ENCODE measurements at places on chromosomes 16 and 17.

DNA sequence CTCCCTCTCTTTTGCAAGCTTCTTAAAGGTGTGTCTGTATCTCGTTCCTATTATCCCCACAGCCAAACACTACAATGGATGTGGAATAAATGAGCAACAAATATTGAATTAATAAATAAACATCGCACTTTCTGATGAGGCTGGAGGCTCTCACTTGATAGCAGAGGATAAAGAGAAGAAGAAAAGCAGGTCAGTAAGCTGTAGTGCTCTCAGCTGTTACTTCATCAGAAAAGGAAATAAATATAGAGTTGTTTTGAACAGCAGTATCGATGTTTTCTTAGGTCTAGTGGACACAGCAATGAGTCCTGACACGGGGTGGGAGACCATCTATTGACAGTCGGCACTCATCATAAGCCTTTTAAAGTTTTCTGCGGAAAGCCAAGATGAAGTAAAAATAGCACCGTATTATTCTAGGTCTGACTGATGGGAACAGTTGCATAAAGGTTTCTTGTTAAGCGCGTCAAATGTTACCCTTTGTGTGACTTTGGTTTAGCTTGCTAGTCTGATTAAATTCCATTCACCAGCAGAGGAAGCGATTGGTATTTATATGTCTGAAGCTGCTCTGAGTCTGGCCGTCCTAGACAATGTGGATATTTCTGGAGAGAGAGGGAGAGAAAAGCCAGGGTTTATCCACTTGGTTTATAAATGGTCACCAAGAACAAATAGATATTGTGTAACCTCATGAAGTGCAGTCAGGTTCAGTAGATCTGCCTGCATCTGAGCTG is 646.1 kb downstream of the CDH11 start:
- no peak for DNase-seq
- H3K27ac ChIP-seq, result no peak overlapping the region
- H3K4me3 ChIP-seq, result no peak overlapping the region
- no peaks in the 10 kb centered on the region for H3K4me1 ChIP-seq

DNA sequence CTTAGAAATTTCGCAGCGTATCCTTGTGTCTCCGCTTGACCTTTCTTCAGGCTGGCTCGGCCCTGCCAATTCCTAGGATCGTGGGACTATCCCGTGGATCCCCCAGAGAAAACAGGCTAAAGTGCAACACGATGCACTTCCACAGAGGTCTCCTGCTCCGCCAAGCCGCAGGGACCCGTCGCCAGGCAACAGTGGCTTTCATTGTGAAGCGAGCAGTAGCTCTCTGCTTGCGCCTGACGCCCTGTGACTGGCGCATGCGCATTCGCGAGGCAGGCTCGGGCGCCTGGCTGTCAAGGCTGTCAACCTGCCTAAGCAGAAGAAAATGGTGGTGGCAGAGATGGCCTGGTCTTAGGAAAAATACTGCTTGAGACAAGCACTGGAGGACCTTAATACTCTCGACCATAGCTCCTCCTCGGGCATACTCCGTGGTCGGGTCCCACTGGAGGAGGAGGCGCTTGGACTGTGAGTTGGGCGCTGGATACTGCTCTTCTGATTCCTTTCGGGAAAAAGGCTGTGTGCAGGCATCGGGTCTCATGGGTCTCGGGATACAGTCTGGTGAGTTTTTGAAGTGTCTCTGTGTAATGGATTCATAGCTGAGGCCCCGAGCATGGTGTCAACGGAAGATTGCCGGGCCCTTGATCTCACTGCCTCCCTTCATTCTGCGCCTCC is 2336.1 kb downstream of the TP53TG3F start:
- no peaks in the 10 kb centered on the region for H3K4me1 ChIP-seq
- H3K36me3 ChIP-seq, result no peaks in the 10 kb centered on the region
- no peak for DNase-seq
- no peak overlapping the region for H3K4me3 ChIP-seq
- H3K27ac ChIP-seq, result no peak overlapping the region
- no peaks in the 10 kb centered on the region for H3K27me3 ChIP-seq

DNA sequence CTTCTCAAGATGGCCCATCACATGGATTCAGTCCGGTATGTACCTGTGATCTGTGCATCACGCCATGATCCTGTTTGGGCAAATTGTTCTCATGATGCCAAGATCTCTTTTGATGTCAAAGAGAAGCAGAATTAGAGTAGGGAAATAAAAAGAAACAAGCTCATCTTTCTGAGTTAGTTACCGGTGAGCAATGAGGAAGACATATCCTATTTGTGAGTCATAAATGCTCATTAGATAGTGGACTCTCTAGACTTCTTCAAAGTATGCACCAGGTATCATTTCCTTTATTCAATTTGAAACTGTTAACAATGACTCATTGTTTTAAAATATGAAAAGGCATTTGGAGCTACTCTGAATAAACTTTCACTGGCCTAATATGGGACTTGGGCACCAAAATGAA is 8.0 kb upstream of the KRTAP4-12 start:
- H3K27ac ChIP-seq, result no peak overlapping the region
- no peaks in the 10 kb centered on the region for H3K36me3 ChIP-seq
- DNase-seq, result no peak
- H3K4me1 ChIP-seq, result peaks cover 23% of the 10 kb centered on the region
- H3K27me3 ChIP-seq, result no peaks in the 10 kb centered on the region

DNA sequence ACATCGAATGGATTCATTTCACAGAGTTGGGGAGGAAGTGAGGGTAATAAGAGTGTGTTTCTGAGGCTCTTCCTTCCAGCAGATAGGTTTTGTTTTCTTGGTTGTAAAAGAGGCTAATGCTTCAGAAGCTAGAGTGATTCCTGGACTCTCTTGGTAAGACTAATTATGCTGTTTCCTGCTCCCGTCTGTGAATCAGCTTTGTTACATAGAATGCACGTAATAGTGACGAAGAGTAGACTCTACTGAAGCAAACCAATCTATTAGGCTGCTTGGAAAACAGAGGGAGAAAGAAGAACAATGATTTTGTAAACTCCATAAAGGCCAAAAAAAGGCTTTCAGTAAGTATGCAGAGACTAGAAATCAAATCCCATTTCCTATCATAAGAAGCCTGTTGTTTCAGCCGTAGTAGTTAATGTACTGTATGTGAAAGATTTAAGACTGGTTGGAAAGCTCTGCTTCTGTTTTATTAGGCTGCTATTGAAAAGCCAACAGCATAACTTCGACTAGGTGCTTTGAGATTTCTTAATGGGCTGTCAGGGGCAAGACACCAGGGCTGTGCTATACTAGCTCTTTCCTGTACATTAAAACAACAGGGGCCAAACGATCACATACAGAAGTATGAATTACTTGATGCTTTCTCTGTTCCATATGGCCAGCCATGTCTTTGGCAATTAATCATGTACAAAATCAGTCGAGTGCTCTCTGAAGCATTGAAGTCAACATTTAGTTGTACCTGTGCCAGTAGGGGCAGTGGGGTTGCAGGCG is 219.0 kb downstream of the FTO start:
- no peak overlapping the region for H3K27ac ChIP-seq
- no peaks in the 10 kb centered on the region for H3K27me3 ChIP-seq
- no peak for DNase-seq

DNA sequence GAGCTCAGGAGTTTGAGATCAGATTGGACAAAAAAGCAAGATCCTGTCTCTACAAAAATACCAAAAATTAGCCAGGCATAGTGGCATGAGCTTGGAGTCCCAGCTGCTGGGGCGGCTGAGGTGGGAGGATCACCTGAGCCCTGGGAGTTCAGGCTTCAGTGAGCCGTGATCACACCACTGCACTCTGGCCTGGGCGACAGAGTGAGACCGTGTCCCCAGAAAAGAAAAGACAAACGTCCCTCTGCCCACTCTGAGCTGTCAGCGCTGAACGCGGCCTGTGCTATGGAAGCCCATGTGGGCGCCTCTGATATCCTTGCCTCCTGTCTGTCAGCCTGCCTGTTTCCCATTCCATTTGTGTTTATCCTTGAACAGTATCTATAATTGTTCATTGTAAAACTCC is 50.7 kb downstream of the FOXK2 start:
- H3K4me3 ChIP-seq, result no peak overlapping the region
- peaks cover 41% of the 10 kb centered on the region for H3K36me3 ChIP-seq
- H3K27ac ChIP-seq, result no peak overlapping the region
- H3K4me1 ChIP-seq, result no peaks in the 10 kb centered on the region
- no peak for DNase-seq
- H3K27me3 ChIP-seq, result no peaks in the 10 kb centered on the region

GRCh38 chr17:45070001-45070400 is 8.9 kb downstream of the NMT1 start:
- DNase-seq, result no peak
- H3K4me1 ChIP-seq, result peaks cover 34% of the 10 kb centered on the region
- H3K27ac ChIP-seq, result no peak overlapping the region

- no peak overlapping the region for H3K27ac ChIP-seq
- H3K36me3 ChIP-seq, result no peaks in the 10 kb centered on the region
- no peak overlapping the region for H3K4me3 ChIP-seq
- H3K4me1 ChIP-seq, result no peaks in the 10 kb centered on the region
These were observed 7.4 kb upstream of the DHX40 start for GRCh38 chr17:59558039-59558438.

DNA sequence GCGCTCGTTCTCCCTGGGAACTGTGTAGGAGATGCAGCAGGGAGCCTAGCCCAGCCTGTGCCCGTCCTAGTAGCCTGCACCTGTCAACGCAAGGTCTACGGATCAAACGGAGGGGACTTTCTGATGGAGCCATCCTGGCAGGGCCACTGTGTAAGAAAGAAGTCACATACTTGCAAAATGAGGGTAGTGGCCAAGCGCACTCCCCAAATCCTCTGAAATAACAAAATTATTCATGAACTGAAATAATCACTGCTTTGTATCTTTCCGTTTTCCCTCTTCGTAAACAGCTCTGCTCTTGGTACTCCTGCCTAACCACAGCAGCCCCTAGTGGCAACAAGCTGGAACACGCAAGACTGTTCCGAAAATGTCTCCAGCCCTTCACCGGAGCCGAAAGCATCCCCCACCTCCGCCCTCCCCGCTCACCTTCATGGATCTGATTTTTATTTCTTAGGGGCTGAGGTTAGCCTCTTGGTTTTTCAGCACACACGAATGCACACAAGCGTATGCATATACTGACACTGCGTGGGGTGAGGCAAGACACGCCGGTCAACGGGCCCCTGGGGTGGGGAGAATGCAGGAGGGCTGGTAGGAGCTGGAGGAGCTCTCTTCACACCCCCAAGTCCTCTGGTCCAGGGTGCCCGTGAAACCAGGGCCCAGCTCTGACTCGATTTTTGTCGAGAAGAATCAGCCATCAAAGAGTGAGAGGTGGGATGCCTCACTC is 100.8 kb downstream of the ABCC12 start:
- no peaks in the 10 kb centered on the region for H3K36me3 ChIP-seq
- no peaks in the 10 kb centered on the region for H3K4me1 ChIP-seq
- DNase-seq, result peak; percentile 16
- no peak overlapping the region for H3K27ac ChIP-seq
- H3K4me3 ChIP-seq, result no peak overlapping the region

DNA sequence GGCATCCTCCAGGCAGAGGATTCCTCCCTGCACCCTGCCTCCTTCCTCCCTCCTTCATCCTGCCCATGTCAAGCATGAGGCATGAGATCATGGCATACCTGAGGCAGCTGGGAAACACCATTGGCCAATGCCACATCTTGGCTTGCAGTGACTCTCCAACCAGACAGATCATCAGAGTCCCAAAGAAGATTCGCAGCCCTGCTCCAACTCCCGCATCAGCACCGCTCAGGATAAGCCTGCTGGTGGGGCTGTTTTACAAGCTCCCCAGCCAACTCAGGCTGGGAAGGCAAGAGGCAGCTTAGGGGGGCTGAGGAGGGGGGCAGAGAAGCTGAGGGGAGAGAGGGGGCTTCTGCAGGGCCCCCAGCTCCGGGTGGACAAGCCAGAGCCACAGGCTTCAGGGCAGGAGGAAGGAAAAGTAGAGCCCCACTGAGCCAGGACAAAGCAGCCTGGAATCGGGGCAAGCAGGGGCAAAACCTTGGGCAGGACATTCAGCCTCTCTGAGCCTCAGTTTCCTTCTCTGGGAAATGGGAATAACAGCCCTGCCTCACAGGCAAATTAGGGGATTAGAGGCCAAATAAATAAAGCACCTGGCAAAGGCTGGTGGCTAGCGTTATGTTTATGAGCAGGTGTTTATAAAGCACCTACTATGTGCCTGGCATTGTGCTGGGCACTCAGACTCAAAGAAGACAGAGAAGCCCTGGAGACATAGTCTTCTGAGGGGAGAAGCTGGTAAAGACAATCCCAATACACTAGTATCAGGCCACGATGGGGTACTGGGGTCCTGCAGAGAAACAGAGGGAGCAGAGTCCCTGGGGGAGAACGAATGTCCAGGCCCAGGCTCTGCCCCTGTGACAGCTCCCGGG is 88.1 kb downstream of the GOSR1 start:
- no peak overlapping the region for H3K27ac ChIP-seq
- H3K36me3 ChIP-seq, result no peaks in the 10 kb centered on the region
- H3K27me3 ChIP-seq, result peaks cover 6% of the 10 kb centered on the region
- no peak overlapping the region for H3K4me3 ChIP-seq

DNA sequence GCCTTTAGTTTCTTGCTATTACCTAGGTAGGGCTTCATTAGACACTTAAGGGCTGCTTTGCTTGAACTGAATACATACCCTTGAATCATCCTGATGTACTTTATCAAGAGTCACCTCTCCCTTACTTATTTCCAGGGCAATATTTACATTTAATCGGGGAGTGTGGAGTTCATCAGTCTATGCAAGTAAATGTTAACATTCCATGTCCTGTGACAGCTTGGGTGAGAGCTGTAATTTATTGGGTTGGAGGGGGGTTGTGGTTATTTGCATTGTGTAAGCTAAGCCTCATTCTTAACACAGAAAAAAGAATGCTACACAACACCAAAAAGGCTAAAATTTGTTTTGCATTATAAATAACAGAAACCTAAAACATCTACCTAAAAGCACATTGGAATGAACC is 16.7 kb downstream of the KCNJ16 start:
- H3K4me3 ChIP-seq, result no peak overlapping the region
- H3K27ac ChIP-seq, result no peak overlapping the region
- no peaks in the 10 kb centered on the region for H3K36me3 ChIP-seq
- H3K4me1 ChIP-seq, result no peaks in the 10 kb centered on the region

Measured in activated naive CD8-positive, alpha-beta T cell treated with anti-CD3 and anti-CD28 coated beads, Interleukin-2, amount 50 U/mL, for 24 hours (primary cell).